ENCODE measurements at places on chromosomes 4 and X.

DNA sequence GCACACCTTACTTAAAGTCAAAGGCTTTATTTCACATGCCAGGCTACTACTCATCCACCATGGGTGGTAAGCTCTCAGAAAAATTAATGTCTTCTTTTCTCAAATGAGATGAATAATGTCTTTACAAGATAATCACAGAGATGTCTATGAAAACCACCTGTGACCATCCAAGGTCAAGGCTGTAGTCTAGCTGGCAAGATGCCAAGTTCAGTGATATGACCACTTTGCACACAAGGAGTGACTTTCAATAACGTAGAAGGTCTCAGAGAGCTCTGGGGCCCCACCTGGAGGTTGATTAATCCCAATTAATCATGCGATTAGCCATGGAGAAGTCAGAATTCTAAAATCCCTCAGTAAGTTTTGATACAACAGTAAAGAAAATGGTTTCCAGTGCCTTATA, 20.5 kb downstream of the ANOS1 start:
- no peak for DNase-seq

- DNase-seq = no peak
These were observed 144.4 kb upstream of the RADX start for GRCh38 chrX:106467422-106467821.

DNA sequence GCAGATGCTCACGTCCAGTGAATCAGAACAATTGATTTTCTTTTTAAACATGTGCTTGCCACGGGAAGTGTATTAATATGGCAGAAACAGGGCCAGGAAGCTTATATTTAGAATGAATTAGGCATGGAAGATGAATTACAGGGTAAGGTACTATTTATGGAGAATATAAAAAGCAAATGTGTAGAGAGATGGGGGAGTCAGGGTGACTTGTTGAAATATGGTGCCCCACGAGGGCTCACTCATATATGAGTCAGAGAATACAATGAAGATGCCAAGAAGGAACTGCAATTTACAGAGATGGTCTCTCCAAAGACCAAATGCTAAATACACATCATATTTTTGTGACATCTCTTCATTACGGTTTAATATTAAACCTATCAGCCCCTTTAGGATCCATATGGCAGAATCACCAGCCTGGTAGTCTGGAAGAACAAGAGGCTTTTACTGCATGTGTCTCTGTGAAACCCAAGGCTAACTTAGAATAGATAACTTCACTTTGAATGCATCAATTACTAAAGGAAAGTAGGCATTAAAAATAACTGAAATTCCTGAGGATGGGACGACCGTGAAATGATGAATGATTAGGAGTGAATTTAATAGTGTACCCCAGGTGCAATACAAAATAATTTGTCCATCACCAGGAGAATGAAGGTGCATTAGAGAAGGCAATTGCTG, 385.3 kb downstream of the ARHGAP24 start:
- no peak for DNase-seq

- DNase-seq = no peak
These were observed 68.5 kb downstream of the UBA6 start for GRCh38 chr4:67632492-67632891.

GRCh38 chrX:1592470-1593142, 1.2 kb downstream of the AKAP17A start:
- DNase-seq = no peak

DNA sequence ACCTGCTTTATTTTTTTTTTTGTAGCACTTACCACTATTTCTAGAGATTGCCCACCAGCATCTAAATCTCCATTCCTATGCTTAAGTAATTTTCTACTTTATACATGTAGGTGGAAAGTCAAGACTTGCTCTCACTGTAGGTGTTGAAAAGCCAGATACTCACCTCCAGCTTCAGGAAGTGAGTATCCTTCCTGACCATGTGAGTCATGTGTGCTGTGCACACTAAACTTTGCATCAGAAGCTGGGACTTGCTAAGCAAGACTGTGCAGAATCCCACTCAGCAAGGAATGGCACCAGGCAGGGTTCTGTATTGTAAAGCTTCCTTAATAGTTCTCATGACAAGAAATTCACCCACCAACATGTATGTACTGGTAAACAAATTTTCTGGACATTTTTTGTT, 151.8 kb downstream of the POU4F2 start:
- DNase-seq = no peak

All from AG09309 (cell line).